Naive thymus-derived CD8-positive, alpha-beta T cell (primary cell): ENCODE measurements at places on chromosomes 13 and 19. TPM values are rescaled to one million over a fixed set of nuclear protein-coding genes. Genes with fewer than 3 reads are reported as not detected.

DNA sequence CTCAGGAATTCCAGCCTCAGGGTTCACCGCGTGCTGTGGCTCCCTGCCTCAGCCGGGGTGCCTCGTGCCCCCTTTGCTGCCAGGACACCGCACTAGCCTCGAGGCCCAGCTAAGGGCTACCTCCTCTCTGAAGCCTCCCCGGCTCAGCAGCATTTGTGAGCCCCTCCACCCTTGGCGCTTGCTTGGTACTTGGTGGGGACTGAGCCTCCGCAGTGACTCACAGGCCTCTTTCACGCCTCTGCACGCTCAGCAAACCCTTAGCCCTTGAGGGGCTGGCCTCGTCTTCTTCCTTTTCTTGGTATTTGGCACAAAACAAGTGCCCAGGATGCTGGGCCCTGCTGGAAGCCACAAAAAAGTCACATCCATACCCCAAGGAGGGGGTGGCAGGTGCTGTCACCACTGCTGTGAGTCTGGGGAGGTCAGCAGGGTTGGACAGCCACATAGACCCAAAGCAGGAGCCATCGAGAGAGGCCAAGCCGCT is 85.4 kb upstream of the TM9SF2 start:
- DNase-seq: peak; percentile 31

DNA sequence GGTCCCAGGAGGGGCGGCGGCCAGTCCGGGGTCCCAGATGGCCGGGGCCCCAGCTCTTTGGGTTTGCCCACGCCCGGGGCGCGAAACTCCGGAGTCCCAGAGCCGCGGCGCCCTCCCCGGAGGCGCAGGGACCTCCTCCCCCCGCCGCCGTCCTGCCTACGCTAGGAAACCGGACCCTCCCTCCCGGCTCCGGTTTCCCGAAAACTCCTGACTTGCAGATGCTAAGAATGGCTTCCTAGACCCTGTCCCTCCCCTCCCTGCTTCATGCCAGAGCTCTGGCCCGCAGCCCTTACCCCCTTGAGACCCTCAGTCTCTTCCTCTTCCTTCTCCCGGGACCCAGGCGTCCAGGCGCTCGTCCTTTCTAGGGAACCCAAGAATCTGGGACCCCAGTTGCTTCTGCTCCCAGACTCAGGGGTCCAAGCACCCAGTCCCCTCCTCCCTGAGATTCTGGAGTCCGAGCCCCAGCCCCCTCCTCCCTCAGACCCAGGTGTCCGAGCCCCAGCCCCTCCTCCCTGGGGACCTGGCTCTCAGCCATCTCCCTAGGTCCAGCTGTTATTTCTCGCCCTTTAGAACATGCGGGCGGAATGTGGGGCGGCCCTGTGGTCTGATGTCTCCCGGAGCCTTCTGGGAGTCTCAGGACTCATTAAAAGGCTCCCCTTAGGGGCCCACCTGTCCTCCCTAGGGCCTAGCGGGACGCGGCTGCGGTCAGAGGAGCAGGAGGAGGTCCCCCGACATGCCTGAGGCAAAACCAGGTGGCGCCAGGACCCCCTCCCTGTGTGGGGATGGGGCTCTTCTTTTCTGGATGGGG is at the start of gene MYBPC2:
Gene MYBPC2 (plus strand): TSS at position 672 of the 808 bp plus-strand sequence. CDS start 62 bp downstream, at position 734.
- no peak for DNase-seq

DNA sequence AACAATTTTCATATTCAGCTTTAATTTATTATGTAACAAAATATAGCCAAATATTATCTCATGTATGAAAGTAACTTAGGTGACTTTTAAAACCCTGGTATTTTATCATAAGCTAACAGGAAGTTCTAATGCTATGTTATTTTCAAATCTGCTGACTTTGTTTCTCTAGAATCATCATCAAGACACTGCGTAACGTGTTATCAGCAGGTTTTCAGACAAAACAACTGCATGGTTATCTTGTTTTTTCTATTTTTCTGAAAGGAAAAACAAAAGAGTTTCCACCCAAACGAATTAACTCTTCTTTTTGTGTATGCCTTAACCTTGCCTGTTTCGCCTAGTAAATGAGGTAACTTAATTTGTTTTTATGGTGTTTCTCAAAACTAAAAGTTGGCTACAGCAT is 156.3 kb downstream of the TBC1D4 start:
- no peak for DNase-seq

DNA sequence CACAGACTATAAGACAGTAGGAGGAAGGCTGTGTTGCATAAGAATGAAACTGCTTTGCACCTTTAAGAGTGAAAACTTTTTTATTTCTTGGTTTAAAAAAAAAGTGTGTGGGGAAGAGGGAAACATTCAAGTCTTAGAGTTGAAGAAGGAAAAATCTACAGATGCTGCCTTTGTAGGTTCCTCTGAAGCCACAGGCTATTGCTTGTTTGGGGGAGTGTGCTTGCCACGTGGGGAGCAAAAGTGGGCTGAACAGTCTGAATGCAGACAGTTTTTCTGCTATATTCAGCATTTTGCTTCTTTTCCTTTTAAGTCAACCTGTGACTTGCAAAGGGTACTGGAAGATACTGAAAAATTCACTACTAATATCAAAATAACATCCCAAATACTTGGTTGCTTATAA is 36.9 kb downstream of the EFNB2 start:
- no peak for DNase-seq

DNA sequence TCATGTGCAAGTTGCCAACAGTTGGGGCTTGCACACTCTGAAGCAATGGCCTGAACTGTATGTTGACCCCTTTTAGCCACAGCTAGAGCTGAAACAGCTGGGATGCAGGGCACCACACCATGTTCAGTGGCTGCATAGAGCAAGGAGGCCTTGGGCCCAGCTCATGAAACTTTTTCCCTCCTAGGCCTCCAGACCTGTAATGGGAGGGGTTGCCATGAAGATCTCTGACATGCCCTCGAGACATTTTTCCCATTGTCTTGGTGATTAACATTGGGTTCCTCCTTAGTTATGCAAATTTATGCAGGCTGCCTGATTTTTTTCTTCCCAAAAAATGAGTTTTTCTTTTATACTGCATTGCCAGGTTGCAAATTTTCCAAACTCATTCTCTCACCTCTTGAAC is 165.1 kb upstream of the PRR20A start:
- no peak for DNase-seq

DNA sequence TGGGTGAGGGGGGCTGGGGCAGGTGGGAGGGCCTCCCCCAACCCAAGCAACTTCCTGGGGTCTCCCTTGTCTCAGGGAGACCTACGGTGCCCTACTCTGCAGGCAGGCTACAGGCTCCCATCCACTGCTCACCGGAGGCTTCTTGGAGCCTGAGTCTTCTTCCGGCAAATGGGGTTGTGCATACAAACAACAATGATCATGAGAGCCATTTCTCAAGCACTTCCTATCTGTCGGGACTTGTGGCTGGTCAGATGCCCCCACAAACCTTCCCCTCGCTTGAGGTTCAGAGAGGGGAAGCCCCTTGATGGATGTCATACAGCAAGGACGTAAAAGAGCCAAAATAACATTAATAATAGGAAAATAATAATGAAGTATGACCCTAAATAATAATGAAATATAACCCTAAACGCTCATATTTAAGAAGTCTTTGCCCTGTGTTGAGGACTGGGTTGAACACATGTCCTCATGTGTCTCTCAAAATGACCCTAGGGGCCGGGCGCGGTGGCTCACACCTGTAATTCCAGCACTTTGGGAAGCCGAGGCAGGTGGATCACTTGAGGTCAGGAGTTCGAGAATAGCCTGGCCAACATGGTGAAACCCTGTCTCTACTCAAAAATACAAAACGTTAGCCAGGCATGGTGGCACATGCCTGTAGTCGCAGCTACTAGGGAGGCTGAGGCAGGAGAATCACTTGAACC is 727 bp downstream of the CD37 start:
- DNase-seq: peak; percentile 21

- peak; percentile 82 for DNase-seq
Observed at GRCh38 chr19:37655301-37655688, at the start of gene ZFP30. TSS of gene ZFP30 (minus strand) at chr19:37655465. CDS start at chr19:37647822, 7,643 bp downstream.

DNA sequence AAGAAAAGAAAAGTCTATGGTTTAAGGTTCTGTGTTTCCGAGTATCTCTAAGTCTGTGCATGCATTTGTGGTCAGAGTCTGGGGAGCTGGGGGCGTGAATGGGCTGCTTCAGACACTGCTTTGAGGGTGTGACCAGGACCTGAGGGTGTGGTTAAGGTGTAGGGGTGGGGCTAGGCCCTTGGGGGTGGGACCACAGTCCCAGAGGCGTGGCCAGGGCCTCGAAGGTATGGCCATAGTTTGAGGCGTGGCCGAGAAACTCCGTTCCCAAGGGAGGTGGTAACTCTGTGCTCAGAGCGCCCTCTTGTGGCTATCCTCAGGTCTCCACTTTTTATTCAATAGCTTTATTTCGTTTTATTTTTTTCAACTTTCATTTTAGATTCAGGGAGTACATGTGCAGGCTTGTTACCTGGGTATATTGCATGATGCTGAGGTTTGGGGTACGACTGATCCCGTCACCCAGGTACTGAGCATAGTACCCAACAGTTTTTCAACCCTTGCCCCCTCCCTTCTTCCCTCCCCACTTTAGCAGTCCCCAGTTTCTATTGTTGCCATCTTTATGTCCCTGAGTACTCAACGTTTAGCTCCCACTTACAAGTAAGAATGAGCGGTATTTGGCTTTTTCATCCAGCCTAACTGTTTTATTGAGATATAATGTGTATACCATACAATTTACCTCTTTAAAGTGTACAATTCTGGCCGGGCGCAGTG is 7.0 kb upstream of the CBLC start:
- peak; percentile 95 for DNase-seq

DNA sequence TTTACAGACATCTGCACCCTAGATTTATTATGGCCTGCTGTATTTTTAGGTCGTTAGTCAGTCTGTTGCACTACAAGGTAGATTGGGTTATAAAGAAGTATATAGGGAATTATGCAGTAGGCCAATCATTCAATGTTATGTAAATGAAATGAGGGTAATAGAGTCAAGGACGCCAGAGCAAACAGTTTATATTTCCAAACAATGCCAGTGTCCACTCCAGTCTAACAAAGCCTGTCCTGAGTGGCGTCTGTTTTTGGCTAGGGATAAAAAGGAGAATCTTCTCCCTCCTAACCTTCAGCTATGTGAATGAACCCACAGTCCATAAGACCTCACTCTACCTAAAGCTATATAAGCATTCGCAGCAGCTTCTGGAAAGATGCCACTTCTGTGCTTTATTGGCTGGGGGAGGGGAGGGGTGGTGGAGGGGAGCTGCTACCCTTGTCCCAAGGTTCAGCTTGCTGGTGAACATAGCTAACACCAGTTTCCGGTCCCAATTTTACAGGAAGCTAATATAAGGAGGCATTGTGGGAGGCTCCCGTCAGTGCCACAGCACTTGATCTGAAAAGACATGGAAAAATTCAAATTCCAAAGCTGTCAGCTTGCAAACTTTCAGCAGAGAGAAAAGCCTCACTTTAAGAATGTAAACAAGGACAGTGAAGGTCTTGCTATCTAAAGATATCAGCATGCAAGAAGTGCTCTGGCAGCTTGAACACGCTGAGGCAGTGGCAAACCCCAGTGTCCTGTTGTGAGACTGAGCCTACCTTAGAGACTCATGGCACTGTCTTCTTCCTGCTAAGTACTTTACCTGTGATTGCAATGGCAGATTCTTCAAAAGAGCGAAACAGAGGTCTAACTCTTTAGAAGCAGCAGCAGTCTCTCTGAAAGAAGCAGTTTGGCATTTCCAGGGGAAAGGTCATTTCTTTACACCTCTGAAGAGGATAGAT is 369.9 kb downstream of the PCDH9 start:
- DNase-seq: no peak

DNA sequence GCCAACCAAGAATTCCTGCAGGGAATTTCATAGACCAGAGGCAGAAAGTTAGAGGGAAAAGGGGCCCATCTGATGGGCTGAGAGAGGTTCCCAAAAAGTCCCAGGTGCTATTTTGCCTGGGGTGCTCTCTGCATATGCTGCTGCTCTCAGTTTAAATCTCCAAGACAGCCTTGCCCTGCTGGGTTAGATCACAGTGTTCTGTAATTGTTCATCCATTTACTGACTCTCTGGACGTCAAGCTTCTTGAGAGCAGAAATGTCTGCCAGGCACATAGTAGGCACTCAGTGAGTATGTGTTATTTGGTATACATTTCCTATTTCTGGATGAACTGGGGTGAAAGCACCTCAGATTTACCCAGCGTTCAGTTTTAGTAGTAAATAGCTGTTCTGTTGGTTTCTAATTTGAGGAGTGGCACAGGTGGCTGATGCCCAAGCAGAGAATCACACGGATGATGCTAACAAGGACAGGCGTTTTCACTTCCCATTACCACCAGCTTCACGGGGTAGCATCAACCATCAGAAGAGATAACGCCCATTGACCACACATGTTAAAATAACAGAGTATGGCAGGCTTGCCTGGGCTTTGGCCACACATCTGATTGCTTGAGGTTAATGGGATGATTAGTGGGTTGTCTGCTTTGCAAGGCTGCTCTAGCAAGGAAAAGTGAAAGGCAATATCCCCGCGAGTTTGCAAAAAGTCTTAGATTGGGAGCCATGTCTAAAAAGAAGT is 161.1 kb downstream of the SLC7A1 start:
- DNase-seq: no peak

GRCh38 chr19:15045506-15045905 is 3.8 kb upstream of the CASP14 start:
- no peak for DNase-seq

DNA sequence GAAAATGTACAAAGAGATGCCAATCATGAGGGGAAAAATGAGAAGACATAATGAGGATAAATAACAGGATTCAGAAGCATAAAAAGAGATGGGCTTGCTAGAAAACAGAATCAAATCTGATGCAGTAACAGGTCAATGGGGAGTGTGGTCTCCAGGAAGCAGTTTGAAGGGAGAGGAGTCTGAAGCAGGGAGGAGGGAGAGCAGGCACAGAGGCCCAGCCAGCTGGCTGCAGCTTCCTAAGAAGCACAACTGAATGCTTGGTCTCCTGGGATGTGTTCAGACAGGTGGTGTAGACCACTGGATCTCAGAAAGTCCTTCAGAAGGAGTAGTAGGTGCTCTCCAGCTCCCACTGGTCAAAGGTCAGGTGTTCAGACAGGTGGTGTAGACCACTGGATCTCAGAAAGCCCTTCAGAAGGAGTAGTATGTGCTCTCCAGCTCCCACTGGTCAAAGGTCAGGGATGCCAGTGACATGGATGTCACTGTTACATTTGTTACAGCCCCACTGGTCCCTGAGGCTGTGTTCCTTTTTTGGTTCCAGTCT is 68.3 kb upstream of the UBAC2 start:
- no peak for DNase-seq

DNA sequence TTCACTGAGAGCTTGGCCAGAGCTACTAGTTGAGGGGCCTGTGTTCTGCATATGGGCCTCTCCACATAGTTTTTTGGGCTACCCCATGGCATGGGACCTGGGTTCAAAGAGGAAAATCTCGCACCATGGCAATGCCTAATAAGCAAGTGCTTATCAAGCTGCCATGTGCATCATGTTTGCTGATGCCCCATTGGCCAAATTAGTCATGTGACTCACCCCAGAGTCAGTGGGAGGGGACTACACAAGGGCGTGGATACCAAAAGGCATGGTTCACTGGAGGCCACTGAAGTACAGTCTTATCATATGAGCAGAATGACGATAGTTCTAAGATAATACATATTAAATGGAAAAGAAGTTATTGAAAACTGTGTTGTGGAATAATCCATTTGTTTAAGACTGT is 214.8 kb downstream of the LMO7 start:
- DNase-seq: no peak

- DNase-seq: no peak
Observed at GRCh38 chr19:38062959-38063761, 156.2 kb downstream of the SIPA1L3 start.

ZNF600 gene
- total RNA-seq: 65.1 TPM

SMIM44 gene
- not detected for total RNA-seq

CAPN12 gene
- total RNA-seq: 8.2 TPM

RDH8 gene
- not detected for total RNA-seq

PCP2 gene
- total RNA-seq: 5.2 TPM

ZNF814 gene
- 84.6 TPM for total RNA-seq
